ENCODE measurements at places on chromosomes 12 and 14.

GRCh38 chr14:91750634-91751198 lies 18.8 kb upstream of the CATSPERB start:
- DNase-seq: no peak

GRCh38 chr14:100779691-100780080 lies 46.2 kb upstream of the MEG3 start:
- DNase-seq: no peak

DNA sequence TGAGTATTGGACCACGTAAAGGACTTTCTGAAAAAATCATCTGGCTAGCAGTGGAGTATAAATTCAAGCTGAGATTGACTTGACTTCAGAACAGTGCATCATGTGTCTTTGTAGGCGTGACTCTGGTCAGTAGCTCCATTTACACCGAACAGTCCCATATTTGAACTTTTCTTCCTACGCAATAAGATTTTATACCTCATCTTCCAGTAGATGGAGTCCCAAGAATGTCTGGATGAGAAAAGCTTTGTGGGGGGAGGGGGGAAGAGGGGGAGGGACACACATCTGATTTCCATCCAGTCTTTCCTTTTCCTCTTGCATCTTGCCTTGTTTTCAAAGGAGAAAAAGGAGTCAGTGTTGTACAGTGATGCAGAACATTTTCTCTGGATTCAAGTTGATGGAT lies 241.0 kb downstream of the EMP1 start:
- no peak for DNase-seq

DNA sequence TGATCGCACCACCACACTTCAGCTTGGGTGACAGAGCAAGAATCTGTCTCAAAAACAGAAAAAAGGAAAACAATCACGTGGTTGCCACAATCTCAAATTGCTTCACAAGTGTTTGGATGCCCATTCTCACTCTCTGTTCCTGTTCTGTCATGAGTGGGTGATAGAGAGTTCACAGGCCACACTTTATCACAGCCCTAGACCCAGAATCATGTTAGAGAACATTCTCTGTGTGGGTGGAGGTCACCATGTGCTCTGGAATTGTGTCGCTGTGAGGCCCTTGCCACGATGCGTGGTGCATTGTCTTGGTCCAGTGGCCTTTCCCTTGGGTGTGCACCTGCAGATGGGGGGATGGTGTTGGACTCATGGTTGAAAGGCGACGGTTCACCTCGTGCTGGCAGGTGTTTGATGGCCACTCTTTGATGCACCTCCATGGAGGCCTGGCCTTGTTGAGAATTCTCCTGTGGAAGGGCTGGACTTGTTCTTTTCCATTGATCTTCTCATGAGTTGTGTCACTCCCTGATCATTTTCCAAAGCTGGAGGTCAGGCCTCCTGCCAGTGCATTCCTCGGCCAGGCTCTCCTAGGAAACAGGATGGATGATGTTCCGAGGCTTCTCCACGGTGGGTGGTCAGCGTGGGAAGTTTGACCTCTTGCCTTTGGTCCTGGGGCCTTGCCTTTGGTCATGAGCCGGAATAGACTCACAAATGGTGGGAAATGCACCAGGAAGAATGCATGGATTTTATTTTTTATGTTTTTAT lies 91.9 kb downstream of the SLC24A4 start:
- no peak for DNase-seq

DNA sequence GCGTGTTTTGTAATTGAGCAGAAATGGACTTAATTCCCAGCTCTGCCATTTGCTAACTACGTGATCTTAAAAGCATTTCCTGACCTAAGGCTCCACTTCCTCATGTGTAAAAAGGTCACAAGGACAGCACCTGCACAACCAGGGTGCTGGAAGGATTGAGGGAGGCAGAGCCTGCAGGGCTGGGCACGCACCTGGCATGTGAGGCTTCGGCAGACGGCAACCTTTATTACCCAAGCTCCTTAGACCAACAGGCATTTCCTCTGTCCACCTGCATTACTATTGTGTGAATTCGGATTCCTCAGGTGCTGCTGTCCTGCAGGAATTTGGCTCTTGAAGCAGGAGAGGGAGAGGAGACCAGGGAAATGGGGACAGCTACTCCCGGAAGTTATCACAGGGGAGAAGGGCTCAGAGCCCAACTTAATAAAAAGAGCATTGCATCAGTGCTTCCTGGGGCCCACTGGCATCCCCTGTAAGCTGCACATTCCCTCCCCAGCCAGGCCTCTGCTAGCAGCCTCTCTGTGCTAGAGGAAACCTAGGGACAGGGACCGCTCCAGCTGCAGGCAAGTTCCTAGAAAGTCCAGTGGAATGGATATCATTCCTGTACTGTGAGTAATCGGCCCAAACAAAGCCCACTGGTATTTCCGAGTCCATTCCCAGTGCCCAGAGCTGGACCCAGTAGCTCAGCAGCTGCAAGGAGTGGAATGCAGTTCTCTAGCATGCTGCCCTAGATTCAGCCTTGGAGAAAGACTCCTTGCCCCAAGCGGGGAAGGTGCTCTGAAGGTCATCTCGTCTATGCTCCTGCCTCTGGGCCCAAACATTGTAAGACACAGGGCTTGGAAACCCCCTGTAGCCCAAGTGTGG lies 157.1 kb upstream of the CCND2 start:
- no peak for DNase-seq

DNA sequence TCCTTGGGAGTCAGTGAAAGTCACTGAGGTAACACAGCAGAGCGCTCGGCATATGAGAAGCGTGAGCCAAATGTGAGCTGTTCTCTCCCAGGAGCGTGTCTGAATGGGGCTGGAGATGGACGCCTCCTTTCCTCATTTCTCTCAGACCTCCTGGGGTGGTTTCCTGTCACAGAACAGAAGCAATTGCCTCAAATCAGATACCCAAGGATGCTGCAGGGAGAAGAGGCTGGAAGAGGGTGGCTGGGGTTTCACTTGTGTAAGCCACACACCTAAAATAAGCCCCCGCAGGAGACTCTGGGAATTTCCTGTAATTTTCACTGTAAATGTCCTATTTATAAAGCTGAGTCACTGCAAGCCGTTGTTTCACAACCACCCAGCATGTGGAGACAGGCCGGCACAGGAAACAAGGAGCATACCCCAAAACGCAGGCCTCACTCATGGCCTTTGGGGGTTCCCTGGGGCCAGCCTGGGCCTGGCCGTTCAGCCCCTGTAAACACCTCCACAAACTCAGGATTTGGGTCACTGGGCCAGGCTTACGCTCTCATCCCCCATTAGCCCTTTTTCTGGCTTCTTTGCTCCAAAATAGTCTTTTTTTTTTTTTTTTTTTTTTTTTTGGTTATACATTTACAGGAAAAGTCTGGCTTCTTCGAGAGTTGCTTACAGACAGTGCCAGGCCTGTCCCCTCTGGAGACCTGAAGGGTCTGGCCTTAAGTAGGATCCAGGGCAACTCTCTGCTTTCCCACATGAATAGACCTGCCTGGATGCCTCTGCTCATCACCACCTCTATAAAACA lies 55.3 kb downstream of the VCPKMT start:
- peak; percentile 85 for DNase-seq

GRCh38 chr14:103763730-103764488 lies 48.3 kb downstream of the ZFYVE21 start:
- DNase-seq: no peak

GRCh38 chr12:79300199-79300568 lies 390.6 kb downstream of the PAWR start:
- no peak for DNase-seq

DNA sequence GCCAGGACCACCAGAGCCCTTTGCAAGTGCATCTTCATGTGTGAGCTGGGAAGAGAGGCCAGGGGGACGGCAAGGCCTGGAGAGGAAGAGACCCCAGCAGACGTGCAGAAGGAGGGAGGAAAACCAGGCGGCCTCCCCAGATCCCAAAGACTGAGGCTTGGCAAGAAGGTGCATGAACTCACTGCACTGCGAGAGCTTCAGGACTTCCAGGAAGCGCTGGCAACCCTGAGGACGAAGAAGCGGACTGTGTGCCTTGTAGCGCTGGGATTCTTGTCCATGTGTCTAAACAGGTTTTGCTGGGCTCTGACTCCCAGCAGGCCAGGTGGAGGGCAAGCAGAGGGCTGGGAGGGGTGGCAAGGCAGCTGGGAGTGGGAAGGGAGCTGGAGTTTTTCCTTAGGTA lies 939 bp downstream of the TGFB3 start:
- DNase-seq: no peak

DNA sequence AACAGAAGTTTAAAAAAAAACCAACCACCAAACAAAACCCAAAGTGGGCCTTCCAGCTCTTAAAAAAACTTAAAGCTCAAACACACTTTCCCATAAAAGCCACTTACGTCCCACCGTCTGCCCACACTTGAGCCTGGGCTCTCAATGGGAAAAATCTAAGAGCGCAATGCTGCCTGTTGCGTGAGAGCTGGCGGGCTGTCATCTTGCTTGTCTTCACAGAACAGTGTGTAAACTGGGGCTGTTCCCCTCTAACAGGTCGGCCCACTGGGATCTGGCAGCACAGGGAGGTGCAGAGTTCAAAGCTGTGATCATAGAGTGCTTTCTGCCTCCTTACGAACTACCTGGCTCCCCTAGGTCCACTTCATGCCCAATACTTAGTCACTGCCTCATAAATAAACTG lies 80.0 kb downstream of the DICER1 start:
- no peak for DNase-seq

DNA sequence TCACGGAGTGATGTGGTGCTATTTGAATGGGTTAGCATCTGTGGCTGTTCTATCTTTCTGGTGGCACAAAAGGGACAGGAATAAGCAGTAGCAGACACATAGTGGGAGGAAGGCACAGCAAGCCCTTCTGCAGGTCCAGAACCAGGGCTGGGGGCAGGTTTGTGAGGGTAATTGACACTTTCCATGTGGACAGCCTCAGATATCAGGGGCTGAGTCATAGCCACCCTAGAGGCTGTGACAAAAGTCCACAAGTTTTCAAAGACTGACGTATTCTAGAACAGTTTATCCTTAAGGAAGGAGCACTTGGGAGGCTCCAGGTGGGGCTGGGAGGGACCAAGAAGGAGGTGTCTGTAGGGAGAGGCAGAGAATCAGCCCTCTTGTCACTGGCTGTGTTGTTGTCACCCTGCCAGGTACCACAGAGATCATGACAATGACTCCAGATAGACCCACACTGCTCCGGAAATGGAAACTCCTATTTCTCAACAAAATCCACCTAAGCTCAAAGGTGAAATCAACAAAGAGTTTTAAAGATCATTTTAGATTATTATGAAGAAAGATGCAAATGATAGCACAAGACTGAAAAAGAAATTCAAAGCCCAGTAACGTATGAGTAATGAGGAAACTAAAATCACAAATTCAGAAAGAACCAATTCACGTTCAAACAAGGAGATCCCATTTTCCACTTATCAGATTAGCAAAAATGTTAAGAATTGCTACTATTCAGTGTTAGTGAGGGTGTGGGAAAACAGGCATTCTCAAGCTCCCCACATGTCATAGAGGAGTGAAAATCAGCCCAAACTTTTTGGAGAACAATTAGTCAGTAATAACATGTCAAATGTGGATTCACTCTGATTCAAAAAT lies 48.3 kb downstream of the NFKBIA start:
- DNase-seq: no peak

DNA sequence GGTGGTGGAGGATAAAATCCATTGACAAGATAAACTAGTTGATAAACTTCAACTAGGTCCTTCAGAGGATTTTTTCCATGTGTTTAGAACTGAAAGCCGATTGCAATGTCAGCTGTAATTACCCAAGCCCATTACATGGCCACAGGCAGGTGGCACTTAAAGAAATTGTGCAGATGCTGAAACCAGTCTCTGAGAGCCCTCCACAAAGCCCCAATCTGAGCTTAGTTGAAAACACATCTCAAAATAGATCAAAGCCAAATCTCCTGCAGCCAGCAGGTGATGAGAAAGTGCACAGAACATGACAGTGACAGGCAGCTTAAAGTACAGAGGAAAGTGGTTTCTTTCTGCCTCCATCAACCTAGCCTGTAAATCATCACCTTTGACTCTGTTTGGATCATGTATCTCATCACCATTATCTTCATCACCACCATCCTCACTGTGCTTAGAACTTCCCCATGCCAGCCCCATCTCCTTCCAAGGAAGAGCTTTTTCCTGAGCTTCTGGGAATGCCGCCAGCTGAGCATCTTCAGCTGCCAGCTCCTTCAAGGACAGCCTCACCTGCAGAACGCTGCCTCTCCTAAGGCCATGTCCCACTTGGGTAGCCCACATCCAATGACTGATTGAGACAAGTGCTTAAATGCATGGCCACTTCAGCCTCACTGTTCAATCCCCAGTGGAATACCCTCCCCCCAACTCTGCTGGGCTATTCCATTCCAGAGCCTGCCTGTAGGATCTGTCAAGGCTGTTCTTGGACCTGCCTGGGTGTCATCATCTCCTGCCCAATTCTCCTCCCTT lies 219.5 kb upstream of the TMEM132C start:
- no peak for DNase-seq

GRCh38 chr12:131640525-131640924 lies 70.4 kb upstream of the SFSWAP start:
- DNase-seq: no peak

- no peak for DNase-seq
Measured at GRCh38 chr12:44384136-44384535, 492.0 kb downstream of the NELL2 start.

GRCh38 chr12:44774815-44775411 lies 101.2 kb downstream of the NELL2 start:
- DNase-seq: no peak

GRCh38 chr12:50282721-50283228 lies 545 bp downstream of the LIMA1 start:
- no peak for DNase-seq

- no peak for DNase-seq
Measured at GRCh38 chr12:121333747-121334146, 18.5 kb downstream of the ANAPC5 start.
